ENCODE measurements at places on chromosomes 12 and 14. TPM values are rescaled to one million over a fixed set of nuclear protein-coding genes. Genes with fewer than 3 reads are reported as not detected.
A peak's percentile ranks its signal among the peaks of the same experiment; 100 is the strongest.

DNA sequence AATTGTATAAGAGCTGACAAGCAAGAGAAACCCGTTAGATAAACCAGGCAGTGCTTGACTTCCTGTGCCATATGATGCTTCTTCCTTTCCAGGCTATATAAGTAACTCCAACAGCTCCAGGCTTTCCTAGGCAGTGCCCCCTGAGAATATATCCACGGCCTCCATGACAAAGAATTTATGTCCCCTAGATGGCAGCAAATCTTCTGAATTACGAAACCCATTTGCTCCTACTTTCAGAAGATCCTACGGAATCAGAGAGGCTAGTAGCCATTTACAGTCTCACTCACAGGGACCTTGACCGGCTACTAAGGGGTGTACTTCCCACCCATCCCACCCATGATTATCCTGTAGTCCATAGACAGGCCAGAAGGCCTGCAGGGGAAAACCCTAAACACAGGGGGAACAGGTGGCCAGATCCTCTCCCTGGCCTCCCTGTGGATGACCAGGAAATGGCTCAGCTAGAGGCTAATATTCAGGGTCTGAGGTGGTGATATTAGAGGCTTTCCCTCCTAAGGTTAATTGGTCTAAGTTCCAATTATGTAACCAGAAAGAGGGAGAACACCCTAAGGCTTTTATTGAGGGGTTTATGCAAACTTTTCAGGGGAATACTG is 77.2 kb upstream of the DCD start:
- DNase-seq: no peak

DNA sequence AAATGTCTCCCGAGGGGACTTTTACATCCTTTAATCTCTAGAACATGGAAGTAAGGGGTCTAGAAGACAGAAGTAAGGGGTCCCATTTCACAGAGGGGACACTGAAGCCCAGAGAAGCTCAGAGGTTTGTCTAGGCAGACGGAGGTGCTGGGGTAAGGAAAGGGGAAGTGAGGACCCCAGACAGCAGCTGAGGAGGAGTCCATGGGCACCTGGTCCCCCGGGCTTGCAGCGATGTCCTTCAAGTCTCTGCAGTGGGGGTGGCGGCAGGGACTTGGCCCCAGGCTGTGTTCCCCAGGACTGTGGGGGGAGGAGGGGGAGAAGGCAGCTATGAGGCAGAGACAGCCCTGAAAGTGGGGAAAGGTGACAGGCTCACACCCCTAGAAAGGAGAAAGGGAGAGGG is 30.7 kb downstream of the DTX1 start:
- DNase-seq: no peak

The TAS2R31 gene
- total RNA-seq: 8.3 TPM

- DNase-seq: no peak
Observed at GRCh38 chr12:10558301-10558700, 52.6 kb downstream of the EIF2S3B start.

DNA sequence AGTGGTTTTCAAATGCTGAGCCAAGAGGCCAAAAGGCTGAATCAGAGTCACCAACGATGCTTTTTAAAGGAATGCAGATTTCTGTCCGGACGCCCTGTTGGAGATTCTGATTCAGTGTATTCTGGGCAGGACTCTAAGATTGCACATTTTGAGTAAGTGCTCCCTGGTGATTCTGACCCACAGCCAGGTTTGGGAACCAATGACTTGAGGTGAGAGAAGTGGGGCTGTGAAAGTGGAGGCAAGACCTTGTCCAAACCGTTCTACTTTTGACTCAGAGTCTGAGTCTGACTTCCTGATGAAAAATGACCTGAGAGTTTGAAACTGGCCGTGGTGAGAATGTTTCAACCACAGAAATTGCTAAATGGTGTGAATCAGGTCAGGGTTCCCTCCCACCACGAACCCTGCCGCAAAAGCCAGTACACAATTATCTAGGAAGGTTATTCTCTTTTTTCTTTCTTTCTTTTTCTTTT is 90.2 kb downstream of the NTN4 start:
- no peak for DNase-seq

DNA sequence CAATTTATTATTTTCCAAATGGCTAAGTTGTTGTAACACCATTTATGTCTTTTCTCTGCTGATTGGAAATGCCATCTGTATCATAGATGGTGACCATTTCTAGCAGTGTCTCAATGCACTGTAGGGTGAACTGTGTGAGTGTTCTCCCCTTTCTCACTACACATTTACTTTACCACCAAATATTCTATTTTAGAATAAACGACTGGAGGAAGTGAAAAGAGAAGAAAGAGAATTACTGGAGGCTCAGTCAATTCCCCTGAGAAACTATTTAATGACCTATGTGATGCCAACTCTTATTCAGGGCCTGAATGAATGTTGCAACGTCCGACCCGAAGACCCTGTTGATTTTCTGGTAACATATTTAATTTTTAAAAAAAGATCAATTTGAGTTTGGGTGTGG is 15.5 kb upstream of the PAPOLA start:
- no peak for DNase-seq

The PPFIA2 gene
- total RNA-seq: 0.32 TPM

DNA sequence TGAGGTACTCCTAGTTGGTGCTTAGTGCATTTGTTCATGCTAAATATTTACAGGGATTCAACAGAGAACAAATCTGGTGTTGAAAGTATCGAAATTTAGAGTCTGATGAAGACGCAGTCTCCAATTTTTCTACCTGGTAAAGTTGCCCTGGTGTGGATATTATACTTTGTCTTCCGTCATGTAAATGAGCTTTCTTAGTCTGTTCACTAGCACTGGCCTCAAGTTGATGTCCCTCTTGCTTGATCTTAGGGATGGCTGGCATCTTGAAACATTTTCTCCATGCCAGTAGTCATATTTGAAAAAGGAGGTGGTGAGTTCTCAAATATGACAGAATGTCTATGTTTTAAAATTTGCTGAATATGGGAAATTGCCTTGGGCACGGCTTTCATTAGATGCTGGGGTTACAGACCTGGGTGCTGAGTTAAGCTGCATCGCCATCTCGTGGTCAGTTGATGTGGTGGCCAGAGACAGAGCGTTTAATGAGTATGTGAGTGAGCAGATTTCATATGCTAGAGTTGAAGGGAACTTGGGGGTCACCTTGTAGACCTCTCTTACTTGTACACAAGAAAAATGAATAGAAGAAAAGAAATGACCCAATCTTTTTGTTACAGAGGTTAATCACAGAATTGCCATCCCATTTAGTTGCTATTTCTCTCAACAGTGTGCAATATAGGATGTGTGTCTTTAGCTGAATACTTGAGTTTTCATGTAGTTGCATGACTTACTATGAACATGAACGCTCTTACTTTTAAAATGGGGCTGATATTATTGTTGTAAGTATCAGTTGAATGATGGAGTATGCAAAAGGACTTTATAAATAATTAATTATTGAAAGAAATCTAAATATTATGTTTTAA is 172.8 kb upstream of the DCN start:
- peak; percentile 81 for DNase-seq

- no peak for DNase-seq
Observed at GRCh38 chr12:49362077-49362476, 5.2 kb upstream of the SPATS2 start.

The TAS2R14 gene
- 0.23 TPM for total RNA-seq

The PLEKHH1 gene
- total RNA-seq: 16.9 TPM

GRCh38 chr12:6171409-6172015 is 28.7 kb upstream of the CD9 start:
- DNase-seq: no peak

The LRP1-AS gene
- total RNA-seq: not detected

GRCh38 chr12:48132826-48133225 is 13.7 kb downstream of the PFKM start:
- DNase-seq: no peak

DNA sequence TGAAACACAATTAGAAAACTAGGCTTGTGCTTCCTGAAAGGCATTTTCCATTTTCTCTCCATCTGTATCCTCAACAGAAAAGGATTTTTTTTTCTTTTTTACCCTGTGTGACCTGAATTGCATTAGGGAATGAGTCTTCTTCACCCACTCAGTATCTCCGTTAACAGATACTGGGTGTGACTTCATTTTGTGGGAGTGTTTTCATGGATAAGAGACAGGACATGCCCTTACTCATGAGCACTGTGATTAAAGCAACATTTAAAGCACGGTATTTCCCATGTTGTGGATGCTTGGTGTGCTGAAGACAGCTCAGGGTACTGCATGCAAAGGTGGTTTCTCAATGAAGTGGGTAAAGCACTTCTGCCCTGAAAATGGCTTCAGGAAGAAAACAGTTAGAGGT is 1397.3 kb upstream of the TMEM132C start:
- no peak for DNase-seq

DNA sequence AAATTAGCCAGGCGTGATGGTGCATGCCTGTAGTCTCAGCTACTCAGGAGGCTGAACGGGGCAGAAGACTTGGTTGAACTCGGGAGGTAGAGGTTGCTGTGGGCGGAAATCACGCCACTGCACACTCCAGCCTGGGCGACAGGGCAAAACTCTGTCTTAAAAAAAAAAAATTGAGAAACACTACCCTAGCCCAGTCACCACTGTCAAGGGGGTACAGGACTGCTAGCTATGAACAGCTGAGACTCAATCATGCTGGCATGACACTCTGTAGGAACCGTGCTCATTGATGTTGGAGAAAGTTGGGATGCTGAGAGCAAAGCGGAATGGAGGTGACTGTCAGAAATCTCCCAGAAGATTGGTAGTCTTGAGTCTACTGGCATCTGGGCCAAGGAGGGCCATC is 58.2 kb upstream of the STON2 start:
- DNase-seq: no peak

- DNase-seq: no peak
Observed at GRCh38 chr12:26121323-26122060, 3.3 kb downstream of the BHLHE41 start.

DNA sequence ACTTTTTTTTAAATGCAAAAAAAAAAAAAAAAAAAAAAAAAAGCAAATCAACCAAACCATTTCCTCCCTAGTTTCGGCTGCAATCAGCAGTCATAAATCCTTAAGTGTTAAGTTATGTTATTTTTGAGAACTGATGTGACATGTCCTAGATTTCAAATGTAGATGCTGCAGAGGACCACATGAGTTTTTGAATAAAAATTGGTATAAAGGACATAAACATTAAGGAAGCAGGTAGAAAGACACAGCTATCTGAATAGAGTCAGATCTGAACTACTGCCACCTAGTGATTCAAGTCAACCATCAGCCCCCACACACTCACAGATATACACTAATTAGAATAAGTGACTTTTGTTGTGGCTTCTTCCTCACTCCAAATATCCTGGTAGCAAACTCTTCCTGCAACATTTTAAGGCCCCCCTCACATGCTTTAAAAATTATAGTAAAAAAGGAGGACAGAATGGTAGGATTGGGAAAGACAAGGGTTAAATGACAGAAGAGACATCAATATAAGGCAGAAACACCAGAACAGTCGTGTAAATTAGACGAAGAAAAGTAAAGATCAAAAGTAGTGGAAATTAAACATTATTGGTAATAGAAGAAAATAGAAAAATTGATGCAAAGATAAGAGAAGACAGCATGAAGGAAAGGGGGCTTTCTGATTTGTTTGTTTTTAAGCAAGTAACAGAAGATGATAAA is 394.5 kb upstream of the ATP2B1 start:
- no peak for DNase-seq

GRCh38 chr12:63787306-63787705 is 7.6 kb downstream of the RXYLT1 start:
- no peak for DNase-seq

The PTCSC3 gene
- total RNA-seq: not detected

DNA sequence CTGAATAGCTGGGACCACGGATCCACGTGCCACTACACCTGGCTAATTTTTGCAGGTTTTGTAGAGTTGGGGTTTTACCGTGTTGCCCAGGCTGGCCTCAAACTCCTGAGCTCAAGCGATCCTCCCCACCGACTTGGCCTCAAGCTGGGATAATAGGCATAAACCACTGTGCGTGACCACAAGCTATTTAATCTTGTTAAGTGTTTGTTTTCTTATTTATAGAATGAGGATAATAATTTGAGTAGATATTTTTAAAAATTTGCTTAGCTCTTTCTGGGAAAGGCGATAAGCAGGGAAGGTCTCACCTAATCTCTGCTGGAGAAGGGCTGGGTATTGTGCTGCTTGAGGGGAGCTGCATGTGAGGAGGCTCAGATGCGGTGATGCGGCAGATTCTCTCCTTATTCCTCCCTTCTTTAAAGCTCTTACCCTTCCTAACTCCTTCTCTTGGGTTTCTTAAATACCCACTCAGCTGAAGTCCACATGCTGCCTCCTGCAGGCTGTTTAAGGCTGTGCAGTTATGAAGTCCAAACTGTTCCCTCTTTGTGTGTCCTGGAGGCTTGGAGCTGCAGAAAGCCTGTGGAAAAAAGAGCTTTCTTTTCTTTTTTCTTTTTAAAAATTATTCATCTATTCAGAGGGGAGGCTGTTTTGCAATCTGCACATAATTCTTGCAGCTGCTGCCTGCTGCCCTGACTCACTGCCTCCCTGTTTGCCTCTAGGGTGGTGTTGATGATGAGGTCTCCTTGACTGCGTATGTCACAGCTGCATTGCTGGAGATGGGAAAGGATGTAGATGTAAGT is 37.9 kb downstream of the A2ML1 start:
- DNase-seq: no peak

GRCh38 chr12:99284161-99284560 is 363.4 kb upstream of the GARIN6 start:
- DNase-seq: no peak

DNA sequence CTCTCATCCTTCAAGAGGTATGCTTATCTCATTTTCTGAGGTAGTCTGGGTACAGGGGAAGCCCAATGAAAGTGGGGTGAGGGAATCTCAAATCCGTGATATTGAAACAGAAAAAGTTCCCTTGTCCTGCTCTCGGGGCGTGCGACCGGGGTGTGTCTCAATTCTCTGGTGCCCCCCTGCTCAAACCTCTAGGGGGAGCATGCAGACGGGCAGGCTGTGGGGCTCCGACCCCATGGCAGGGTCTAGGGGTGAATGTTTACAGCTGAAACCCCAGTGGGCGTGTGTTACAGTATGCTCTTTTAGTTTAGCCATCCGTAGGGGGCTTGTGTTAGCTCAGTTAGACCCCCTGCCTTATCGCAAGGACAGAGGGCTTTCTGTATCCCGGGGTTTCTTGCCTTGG is 68.7 kb downstream of the PTPRQ start:
- DNase-seq: no peak

GRCh38 chr14:65303190-65303898 is 109.2 kb upstream of the FUT8 start:
- DNase-seq: no peak

DNA sequence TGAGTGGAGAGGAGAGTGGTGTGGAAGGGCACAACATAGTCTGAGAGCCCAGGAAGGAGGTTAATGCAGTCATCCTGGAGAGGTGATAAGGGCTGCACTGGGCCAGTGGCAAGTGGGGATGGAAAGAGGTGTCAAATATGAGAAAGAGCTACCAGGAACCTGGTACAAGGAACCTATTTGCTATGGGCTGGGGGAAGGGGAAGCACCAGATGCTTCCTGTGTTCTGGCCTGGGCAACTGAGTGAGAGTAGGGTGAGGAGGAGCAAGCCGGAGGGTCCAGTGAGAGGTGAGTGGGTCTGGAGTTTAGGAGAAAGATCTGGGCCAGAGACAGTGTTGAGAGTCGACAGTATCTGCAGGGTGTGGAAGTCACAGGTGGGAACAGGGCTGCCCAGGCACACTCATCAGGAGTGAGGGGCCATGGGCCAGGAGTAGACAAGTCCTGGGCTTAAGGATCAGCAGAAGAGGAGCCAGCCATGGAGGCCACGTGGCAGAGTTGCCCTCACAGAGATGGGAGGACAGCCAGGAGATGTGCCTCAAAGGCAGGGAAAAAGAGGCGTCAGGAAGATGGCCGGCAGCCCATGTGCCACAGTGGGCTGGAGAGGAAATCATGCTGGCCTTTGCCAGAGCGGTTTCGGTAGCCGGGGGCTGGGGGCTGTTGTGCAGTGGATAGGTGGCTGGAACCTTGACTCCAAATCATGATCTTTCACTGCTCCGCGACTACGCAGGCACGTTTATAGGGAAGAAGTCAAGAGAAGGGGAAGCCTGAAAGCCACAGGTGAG is 2.9 kb upstream of the AQP6 start:
- no peak for DNase-seq
